ENCODE measurements at places on chromosomes 2 and 18.
A peak's percentile ranks its signal among the peaks of the same experiment; 100 is the strongest.

DNA sequence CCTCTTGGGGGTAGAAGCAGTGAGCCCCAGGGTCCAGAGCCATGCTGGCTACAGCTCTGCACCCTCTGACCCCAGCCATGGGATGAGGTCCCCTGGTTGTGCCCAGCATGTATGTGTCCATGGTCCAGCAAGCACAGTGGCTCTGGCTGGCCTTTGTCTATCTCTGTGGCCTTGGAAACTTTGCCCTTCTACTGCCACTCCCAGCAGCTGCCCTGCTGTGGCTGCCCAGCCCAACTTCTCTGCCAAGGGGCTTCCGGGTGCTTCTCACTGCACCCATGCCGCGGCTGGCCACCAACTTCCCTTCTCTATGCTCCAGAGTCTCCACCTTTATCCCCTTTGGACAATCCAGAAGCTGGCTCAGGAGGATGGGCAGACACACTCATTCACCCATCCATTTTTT is 18.8 kb downstream of the TMEM185B start:
- DNase-seq = no peak

DNA sequence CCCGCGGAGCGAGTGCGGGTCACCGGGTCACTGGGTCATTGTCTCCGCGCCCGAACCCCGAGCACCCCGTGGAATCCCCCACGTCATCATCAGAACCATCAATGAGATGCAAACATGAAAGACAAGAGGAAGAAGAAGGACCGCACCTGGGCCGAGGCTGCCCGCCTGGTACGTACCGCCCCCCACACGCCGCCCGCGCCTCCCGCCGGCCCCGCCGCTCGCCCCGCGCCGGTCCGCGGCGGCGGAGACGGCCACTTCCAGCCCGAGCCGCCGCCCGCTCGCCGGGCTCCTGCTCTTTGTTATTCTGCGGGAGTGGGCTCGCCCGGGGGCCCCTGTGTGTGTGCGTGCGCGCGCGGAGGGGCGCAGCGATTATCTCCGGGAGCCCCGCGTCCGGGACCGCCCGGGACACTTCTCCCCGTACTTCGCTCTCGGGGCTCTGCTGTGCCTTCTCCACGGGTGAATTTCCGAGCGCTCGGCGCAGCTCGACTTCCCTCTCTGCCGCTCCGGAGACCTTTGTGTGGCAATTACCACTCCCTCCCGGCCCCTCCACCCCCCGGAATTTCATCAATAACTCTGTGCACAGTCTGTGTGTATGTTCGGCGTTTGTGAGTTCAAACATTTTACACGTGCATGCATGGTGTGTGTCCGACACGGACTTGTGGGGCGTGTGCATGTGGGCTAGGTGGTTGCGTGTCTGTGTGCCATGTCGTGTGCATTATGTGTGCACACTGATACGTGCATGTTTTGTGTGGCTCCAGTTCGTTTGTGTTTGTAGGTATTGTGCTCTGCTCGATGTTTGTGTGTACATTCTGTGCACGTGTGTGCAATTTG is 714 bp downstream of the ASXL3 start:
- DNase-seq = peak; percentile 28

DNA sequence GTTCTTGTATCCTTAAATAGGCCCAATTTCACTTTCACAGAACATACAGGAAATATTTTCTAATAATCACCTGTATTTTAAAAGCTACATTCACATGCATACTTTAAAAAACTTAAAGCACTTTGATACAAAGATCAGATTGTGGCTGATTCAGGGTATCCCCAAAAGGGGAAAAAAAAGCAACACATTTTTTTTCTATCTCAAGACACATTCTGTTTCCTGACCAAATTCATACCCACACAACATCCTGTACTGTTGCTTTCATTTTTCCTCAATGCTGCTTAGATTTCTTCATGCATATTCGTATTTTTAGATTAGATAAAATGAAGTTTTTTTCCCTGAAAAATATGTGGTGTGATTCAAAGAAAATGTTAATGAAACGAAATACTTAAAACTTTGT is 122.5 kb downstream of the TMEFF2 start:
- no peak for DNase-seq

DNA sequence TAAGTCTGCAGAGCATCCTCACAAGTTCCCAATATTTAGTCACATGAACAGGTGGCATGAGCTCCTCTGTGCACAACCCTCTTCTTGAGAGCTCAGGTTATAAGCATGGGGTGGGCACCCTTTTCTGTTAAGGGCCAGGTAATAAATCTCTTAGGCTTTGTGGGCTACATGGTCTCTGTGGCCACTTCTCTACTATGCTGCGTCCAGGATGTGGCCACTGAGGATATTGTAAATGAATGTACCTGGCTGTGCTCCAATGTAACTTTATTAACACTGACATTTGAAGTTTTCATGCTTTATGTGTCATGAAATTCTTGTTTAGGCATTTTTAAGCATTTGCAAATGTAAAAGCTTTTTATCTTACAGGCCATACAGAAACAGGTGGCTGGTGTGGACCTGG is 116.8 kb upstream of the ST6GAL2 start:
- DNase-seq = no peak

DNA sequence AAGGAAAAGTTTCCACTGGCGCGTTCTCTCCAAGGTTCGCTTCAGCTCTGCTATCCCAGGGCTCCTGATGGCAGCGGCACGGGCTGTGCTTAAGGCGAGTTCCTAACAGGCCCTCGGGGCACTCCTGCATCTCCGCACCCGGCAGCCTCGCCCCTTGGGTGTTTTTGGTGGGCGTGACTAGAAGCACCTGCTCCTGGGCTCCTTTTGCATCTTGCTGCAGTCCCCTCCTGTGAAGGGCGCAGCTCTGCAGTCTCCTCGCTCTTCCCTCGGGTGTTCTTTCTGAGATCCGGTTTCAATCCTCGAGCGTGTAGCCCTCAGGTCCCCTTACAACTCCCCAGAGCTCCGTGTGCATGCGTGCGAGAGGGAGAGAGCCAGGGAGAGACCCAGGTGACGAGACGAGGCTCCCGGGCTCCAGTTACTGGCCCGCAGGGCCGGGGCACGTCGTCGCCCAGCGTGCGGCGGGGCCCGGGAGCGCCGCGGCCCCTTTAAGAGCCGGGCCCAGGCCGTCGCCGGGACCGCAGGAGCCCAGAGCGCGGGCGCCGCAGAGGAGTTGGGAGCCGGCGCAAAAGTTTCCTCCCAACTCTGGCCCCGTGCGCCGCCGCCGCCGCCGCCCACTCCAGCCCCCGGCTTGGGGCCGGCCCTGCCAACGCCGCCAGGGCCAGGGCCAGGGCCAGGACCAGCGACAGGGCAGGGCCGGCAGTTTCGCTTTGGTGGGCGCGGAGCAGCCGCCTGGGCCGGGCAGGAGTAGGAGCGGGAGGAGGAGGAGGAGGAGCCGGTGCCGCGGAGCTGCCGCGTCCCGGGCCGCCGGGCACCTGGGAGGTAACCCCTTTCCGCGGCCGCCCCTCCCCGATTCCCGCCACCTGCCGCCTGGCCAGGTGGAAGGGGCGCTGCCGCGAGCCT is at the start of gene PARD3B:
Gene PARD3B, plus strand, starts transcription at position 515 of the 900 bp plus-strand sequence. CDS start 525 bp downstream, outside the sequence.
- DNase-seq = peak; percentile 81

DNA sequence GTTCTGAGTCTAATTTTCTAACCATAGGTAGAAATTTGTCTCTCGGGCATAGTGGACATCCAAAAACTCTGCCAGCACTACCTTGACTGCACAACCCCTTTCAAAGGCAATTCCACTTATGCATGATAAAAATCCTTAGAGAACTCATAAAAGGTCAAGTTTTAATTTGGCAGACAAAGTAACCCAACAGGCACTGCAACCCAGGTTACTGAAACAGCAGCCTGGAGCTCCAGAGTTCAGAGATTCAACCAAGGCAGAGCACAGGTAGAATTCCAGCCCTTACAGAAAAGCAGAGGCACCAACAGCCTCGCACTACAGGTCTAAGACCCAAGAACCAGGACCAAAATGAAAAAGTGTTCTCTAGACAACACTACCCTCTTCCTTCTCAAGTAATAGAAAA is 1.8 kb downstream of the DTNB start:
- no peak for DNase-seq

DNA sequence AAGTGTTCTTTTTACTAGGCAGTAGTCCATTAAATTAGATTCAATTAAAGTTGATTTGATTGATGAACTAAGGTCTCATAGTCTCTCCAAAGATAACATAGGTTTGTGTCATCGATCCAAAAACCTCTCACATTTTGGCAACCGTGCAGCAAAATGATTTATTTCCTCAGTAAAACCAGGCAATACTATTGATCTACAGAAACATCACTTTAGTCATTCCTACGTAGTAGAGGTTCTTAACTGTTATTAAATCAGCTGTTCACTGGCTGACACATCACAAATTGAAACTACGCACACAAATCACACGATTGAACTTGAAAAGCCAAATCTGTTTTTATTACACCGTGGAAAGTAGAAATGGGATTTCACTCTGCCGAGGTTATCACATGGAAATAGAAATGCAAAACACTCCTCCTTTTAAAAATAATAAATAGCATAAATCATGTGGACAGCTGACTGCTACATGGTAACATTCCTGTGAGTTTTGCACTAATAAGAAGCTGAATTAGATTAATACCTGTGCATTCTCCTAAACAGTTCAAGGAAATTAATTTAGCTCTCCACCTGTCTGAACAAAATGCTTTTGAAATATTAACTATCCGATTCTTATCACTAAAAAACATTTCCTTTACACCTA is 262.5 kb downstream of the CDH20 start:
- no peak for DNase-seq

- no peak for DNase-seq
Measured at GRCh38 chr2:179428649-179429048, 164.0 kb upstream of the SESTD1 start.

DNA sequence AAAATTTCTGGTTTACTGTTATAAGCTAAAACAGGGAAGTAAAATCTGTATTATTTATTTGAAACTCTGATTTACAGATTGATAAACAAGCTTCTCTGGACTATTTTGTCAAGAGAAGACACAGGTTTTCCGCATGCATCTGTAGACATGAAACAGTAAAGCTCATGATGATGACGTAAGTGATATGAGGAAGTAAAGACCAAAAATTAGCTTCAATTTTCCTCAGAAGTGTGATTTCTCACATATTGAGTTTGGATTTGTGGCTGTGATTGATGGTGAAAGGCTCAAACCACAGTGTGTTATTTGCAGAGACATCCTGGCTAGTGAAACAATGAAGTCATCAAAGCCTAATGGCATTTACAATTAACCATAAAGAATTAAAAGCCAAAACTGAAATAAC is 12.6 kb upstream of the LONRF2 start:
- DNase-seq = no peak

DNA sequence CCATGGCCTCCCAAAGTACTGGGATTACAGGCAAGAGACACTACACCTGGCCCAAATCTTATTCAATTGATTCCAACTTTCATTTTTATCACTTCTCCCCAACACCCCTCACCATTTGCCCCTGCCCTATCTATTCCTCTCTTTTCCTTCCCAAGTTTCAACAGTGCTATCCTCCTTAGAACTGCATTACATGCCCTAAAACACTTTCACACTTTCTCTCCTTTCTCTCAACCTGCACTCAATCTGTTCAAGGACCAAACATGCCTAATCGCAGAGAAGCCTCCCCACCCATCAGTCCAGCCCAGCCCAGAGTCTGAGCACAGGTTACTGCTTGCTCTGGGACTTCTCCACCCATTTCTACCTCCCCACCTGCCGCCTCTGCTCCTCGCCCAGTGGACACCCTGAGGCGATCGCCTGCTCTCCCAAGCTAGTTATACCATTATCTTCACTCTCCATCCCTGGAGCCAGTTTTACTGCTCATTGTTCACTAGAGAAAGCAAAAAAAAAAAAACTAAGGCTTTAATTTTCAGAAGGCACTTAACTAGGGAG is 23.7 kb upstream of the DSG1 start:
- no peak for DNase-seq

- no peak for DNase-seq
Measured at GRCh38 chr2:85303780-85304531, 23.8 kb downstream of the TGOLN2 start.

GRCh38 chr2:225074366-225074765 is 32.1 kb upstream of the DOCK10 start:
- DNase-seq = no peak

- DNase-seq = no peak
Measured at GRCh38 chr18:63999871-64000270, 30.0 kb downstream of the SERPINB8 start.

GRCh38 chr18:73893880-73894279 is 253.8 kb downstream of the FBXO15 start:
- DNase-seq = no peak

- DNase-seq = peak; percentile 45
Measured at GRCh38 chr2:241000831-241001321, 2.5 kb downstream of the SNED1 start.

DNA sequence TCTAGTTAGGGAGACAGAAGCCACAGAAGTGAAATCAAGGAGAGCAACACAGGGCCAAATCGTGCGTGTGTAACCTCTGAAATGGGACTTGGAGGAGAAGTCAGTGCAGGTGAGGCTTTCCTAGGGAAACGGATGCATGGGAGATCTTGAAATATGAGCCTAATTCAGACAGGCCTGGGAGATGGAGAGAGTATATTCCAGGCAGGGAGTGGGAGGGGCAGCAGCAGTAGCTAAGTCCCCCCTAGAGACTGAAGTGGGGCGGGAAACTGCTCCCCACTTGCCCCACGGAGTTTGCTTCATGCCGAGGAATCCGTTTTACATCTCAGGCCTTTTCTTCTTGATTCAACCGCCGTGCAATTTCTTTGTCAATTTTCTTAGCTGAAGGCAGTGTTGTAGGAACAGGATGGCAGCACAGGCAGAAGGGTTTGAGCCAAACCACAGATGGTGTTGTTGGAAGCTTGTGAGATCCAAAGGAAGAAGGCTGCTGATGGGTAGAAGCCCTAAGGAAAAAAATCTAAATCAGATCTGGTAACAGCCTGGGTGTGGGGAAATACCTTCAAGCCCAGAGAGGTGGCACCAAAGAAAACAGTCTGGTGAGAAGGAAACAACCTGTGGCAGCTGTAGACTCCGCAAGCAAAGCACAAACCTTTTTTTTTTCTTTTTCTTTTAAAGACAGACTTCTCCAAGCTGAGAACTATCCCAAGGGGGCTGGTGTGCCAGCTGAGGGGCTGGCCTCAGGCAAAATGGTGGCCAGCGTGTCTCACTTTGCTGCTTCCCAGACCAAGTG is 40.2 kb downstream of the EPAS1 start:
- no peak for DNase-seq

DNA sequence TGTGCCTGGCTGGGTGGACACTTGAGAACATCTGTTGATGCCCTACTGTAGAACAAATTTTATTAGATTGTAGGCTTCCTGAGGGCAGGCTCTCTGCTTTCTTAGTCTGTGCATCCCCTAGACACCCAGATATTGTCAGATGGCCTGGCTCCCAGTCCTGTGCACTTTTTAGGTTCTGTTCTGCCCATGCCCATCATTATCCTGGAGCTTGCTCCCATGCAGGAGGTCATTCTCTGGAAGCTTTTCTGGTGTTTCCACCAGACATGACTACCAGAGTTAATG is 213.3 kb downstream of the MYCN start:
- DNase-seq = no peak

- no peak for DNase-seq
Measured at GRCh38 chr2:39870871-39871270, 91.8 kb upstream of the THUMPD2 start.
